NCI-H774 (cell line): ENCODE measurements at places on chromosomes 5 and 9.
A peak's percentile ranks its signal among the peaks of the same experiment; 100 is the strongest.

- no peak for DNase-seq
Measured at GRCh38 chr5:87302061-87302460, 34.4 kb downstream of the RASA1 start.

DNA sequence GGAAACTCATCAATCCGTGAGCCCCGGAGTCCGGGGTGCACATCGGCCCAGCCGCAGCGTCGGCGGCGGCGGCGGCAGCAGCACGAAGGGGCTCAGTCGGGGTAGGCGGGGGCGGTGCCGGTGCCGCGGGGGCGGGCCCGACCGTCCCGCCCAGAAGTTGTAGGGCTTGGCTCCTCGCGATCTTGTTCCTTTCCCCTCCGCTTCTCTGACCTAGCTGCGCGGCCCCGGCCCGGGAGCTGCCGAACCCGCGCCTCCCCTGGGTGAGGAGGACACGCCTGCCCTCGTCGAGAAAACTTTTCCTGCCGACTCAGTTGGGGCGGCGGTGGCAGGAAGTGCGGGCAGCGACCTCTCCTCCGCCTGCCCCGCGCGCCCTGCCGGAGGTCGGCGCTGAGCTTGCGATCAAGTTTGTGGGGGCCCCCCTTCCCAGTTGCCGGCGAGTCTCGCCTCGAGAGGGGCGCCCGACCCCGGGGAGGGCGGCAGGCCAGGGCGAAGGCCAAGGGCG lies at the start of gene MAN2A1:
MAN2A1 (plus strand) TSS at position 188 of the 502 bp plus-strand sequence. CDS start 491 bp downstream, outside the sequence.
- DNase-seq: peak; percentile 56

GRCh38 chr5:152353001-152353400 lies 52.1 kb downstream of the NMUR2 start:
- no peak for DNase-seq

GRCh38 chr5:28156981-28157380 lies 1118.6 kb upstream of the CDH9 start:
- DNase-seq: no peak

- no peak for DNase-seq
Measured at GRCh38 chr9:16985559-16986348, 115.3 kb upstream of the BNC2 start.

GRCh38 chr9:7811677-7812076 lies 12.1 kb upstream of the DMAC1 start:
- DNase-seq: no peak

DNA sequence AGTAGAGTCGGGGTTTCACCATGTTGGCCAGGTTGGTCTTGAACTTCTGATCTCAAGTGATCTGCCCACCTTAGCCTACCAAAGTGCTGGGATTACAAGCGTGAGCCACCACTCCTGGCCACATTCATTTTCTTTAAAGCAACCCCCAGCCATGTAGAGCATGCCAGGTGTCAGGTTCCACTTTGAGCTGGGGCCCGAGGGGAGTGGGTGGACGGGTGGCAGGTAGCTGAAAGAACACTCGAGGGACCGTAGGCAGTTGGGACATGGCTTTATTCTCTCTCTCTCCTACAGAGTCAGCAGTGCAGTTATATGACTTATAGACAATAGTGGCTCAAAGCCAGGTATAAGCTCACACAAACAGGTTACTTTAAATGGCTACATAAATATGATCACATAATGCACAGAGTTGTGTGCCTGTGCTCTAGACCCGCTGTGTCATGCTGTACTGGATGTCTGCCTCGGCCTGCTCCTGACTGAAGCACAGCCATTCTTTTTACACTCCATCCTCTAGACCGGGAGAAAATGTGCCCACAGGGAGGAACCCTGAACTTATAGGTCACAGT lies 60.5 kb upstream of the FAM120A start:
- no peak for DNase-seq

DNA sequence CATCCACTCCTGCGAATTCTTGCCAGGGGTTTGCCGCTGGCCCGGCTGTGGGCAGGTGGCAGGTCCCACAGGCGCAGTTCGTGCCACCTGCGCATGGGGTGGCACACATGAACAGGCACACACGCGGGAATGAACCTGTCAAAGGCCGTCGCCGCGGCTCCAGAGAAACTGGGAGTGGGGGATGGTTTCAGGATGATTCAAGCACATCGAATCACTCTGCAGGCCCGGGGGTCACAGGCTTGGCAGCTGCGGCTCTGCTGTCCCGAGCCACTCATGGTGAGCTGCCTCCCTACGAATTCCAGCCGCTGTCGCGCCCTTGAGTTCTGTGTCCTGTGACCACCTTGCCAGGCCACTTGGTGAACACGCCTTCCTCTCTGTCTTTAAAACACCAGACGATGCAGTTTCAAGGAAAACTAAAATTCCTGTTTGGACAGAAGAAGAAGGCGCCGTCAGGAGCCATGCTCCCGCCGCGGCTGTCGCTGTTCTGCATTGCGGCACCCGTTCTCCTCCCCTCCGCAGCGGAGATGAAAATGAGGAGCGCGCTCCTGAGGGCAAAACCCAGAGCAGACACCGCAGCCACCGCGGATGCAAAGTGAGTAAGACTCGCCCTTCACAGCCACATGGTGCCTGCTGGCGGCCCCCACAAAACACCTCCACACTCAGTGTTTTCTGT lies 15.4 kb upstream of the EXOC3 start:
- no peak for DNase-seq

GRCh38 chr9:134872482-134873231 lies 8.0 kb upstream of the FCN2 start:
- DNase-seq: no peak

GRCh38 chr5:159903131-159903530 lies 13.2 kb upstream of the ADRA1B start:
- DNase-seq: no peak

- DNase-seq: peak; percentile 100
Measured at GRCh38 chr5:32312595-32313332, at the start of gene MTMR12. MTMR12 (minus strand) TSS chr5:32312939; CDS start chr5:32312838, 101 bp downstream.

- no peak for DNase-seq
Measured at GRCh38 chr9:128276574-128277270, 646 bp downstream of the SWI5 start.

DNA sequence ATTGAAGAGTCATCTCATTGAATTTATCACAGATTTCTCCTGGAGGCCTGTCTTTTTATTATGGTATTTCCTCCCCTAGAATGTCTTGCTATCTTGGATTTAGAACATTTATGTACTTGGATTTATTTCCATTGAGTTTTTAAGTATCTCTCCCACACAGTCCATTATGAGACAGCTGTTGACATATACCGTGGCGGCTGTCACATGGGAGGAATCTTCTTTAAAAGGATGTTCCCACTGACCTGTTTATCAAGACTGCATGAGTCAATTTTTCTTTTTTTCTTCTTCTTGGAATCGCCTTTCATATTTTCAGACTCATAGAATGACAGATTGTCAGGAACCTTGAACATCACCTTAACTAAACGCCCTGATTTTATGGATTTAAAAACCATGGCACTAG lies 2.9 kb upstream of the CAVIN4 start:
- no peak for DNase-seq

GRCh38 chr5:55223812-55224240 lies 3.3 kb downstream of the MCIDAS start:
- DNase-seq: no peak

GRCh38 chr5:118565335-118565971 lies 422.9 kb downstream of the DTWD2 start:
- DNase-seq: no peak

- no peak for DNase-seq
Measured at GRCh38 chr5:180140571-180140970, 68.4 kb downstream of the RASGEF1C start.

- DNase-seq: no peak
Measured at GRCh38 chr9:135409286-135410200, 70.0 kb upstream of the PPP1R26 start.

DNA sequence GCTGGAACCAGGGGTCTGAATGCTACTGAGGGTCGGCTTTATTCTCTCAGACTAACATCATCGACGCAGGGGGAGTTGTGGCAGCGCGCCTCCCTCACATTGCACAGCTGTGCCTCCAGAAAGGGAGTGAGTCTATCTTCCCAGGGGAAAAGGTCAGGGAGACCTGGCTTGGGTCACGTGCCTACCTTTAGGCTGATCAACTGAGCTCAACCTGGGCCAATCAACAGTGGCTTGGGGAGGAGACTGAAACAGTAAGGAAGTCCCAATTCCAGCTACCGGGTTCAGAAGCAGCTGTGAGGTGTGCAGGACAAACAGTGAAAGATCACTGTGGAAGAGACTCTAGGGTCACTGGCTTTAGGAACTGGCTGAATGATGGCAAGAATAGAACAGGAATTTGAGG lies 14.3 kb downstream of the SNX30 start:
- no peak for DNase-seq

DNA sequence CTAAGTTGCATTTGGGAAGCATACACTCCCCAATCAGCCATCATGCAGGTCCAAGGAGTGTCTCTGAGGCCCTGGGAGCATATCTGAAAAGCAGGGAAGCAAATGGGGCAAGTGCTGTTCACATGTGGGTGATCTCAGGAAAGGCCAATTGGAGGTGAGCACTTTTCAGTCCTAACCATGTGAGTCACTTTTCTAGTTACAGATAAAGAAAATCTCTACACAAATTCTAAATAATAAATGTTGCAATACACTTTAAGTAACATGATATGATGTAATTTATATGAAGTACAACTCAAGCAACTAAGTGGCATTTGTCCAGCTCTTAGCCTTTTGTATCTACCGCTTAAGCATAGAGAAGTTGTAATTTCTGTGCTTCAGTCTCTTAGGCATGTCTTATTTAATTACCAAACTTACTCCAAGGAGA lies 18.4 kb downstream of the ADAMTS16 start:
- DNase-seq: no peak

- no peak for DNase-seq
Measured at GRCh38 chr9:8365029-8365428, 565.5 kb upstream of the DMAC1 start.

DNA sequence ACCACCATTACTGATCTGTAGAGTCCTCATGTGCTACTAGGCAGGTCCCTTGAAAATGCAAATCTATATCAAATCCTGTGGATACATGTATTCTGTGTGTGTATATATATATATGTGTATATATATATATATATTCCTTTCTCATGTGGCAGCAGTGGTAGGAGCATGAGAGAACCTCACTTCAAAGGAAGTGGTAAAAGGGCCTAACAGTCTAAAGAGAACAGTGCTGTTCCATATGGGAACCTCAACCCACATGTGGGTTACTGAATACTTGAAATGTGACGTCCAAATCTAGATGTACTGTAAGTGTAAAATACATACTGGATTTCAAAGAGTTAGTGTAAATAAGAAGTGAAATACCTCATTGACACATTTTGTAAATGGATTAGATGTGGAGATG lies 5.4 kb downstream of the SLC46A2 start:
- DNase-seq: no peak

DNA sequence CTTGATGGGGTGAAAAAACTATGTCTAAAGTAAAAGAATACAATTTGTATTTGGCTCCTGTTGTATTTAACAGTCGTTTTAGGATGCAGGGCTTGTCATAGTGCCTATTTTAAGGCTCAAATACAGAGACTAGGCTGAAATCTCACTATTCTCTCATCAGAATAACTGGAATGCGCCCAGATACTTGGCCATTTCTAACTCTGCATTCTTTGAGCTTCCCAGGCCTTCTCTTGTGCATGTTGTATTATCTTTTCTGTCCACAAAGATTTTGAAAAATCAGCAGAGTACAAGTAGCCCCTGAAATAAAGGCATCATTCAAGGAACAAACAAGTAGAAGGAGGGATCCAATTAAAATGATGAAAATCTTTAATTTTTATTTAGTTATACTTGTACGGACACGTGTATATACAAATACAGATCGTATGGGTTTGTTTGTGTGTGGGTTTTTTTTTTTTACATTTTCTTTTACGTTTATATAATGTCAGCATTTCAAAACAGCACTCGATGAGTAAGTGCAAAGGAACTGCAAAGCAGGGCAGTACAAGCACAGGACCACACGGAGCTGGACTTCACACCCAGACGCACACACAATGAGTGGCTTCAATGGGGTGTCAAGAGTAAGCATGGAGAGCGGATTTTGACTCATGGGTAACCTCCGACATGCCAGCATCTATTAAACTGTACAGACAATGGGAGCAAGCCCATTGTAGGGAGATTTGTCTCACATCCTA lies 294.0 kb downstream of the EFNA5 start:
- DNase-seq: no peak

DNA sequence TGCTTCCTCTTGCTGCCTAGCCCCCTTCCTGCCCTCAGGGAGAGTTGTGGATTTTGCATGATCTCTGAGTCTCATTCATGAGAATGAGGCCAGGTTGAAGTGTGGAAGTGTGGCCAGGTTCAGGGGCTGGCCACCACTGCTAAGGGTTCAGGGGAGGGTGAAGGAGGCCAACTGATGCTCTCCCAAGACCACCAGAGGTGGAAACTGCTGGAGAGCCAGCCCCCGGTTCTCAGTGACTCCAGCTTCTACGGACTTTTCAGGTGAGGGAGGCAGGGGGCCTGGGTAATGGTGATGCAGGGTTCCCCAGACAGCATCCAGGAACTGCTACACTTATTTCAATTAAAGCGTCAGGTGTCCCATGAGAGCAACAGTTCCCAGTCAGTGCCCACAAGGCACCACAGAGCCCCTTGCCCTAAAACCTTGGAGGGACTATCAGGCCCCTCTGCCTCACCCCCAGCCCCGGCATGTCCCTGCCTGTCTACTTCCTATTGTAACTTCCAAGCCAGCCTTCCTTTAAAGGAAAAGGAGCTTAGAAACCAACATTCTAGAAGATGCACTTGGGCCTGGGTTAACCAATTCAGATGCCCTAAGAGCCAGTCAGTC lies 50.1 kb downstream of the AMBP start:
- DNase-seq: no peak

- no peak for DNase-seq
Measured at GRCh38 chr5:140116716-140117115, 2.8 kb downstream of the PURA start.

DNA sequence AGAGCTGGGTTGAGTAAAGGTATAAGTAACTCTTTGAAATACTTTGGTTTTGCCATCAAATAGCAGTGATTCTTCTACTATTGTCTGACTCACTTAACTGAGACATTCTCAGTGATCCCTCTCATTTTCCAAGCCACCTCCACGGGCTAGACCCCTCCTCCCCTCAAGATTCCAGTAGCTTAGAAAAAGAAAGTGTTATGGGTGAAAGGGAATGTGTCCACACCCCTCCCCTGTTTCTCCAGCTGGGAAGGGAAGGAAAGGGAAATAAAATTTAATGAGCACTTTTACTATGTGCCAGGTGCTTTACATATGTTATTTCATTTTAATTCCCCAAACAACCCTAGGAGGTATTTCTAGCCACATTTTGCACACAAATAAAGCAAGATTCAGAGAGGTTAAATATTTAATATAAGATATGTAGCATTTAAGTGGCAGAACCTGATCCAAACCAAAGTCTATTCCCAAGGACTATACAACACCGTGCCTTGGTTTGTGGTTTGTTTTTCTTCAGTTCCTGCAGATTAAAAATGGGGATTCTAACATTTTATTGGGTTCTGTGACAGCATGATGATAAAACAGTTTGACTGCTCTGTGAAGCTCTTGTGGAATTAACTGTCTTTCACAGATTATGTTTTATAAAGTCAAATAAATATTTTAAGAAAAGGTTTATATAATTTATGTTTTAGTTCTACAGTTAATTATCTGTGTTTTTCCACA lies 135.9 kb downstream of the ZSWIM6 start:
- DNase-seq: no peak

DNA sequence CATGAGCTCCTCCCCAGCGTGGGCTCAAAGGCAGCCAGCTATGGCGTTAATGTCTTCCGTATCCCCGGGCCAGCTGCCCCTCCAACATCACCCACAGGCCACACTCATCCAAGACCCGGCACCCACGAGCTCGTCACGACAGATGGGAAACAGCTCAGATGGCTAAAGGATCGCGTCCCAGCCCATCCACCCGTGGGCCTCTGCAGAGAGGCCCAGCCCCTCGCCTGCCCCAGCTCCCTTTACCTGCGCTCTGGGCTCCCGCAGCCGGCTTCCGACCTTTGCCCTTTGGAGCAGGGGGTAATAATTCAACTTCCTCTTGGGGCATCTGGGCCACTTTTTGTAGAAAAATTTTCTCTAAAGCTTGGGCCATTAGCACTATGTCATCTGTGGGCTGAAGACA lies 16.5 kb downstream of the BRD3 start:
- DNase-seq: no peak
